ENCODE measurements at places on chromosomes 3 and 15. TPM values are rescaled to one million over a fixed set of nuclear protein-coding genes. Genes with fewer than 3 reads are reported as not detected.

GRCh38 chr3:65020281-65021160 lies 332.7 kb upstream of the ADAMTS9 start:
- no peak for DNase-seq

Gene CCR9
- not detected for total RNA-seq

DNA sequence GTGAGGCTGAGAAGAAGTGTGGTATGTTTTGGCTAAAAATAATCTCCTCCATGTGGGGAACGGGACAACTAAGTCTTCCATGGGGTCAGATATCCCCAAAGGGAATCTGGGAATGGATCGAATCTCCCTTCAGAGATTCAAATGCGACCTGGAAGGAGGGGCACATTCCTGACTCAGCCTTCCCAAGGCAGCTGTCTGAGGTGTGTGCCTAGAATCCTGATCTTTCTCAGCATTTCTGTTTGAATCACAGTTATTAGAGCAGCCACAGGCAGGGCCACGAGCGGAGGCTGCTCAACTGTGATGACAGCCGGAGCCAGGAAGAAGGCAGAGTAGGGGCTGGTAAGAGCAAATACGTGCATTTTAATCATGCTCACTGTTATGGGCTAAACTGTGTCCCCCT lies 135.1 kb downstream of the ADAMTS17 start:
- DNase-seq, result no peak

DNA sequence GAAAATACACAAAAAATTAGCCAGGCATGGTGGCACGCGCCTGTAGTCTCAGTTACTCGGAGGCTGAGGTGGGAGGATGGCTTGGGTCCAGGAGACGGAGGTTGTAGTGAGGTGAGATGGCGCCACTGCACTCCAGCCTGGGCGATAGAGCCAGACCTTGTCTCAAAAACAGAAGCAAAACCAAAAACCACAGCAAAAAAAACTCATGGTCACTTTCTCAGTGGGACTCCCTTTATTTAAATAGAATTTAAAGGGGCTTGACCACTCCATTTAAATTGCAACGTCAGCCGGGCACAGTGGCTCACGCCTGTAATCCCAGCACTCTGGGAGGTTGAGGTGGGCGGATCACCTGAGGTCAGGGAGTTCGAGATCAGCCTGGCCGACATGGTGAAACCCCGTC lies 32.8 kb downstream of the ARHGAP31 start:
- no peak for DNase-seq

GRCh38 chr3:19103510-19103909 lies 44.8 kb upstream of the KCNH8 start:
- DNase-seq, result no peak

DNA sequence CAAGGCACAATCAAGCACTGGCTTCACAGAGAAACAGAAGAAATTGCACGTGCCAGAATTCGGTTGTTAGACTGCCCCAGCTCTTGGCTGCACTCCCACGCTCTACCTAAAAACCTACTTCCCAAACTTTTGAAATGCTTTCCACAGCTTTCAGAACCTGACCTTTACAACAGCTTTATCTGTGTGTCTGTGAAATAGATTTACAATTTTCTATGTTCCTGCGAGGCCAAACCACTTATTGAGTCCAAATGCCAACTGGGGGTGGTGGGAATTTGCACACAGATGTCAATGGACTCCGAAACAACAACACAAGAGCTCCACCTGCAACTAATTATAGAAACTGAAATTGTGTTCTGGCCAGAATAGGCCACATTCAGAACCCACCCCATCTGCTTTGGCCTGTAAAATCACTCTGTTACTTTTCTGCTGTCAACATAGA lies 44.6 kb downstream of the ERC2 start:
- no peak for DNase-seq

DNA sequence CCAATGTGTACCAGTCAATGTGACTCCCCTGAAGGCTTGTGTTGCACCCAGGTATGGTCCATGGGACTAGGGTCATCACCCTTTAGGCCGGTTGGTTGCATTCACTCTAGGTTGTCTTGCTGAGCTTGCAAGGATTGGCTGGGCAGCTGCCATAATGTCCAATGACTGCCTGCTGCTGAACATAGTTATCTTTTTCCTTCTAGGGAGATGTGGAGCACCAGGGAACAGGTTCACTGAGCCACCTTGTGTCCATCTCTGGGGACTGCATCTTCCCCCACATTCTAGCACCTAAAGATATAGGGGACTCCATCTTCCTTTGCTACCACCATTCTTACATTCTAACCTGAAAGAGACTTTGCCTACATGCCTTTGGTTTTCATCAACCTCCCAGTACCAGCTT lies 580.4 kb upstream of the TBL1XR1 start:
- DNase-seq, result peak; percentile 45

DNA sequence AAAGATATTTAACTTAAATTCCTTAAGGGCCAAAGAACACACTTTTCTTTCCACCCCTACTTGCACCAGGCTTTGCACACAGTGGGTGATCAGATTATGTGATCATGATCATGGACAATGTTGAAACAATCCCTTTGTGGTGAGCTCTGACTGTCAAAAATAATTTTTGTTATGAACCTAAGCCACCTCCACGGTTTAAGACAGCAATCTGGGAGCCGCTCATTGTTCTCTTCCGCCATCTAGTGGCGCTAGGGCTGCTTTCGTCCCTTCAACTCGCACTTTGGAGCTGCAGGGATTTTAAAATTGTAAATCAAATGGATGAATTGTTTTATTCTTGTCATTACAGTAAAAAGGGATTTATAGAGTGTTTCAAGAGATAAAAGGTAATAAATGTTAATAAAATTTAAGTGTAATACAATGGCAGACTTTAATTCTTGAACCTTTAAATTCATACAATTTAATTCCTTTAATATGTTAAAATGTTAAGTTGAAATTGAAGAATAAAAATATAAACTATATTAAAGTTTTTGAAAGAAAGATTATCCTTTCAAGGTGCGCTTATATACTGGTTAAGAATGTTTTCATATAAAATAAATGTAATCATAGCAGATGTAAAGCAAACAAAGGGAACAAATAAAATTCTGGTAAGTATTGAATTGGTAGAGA lies 45.3 kb upstream of the ARL6 start:
- peak; percentile 39 for DNase-seq

DNA sequence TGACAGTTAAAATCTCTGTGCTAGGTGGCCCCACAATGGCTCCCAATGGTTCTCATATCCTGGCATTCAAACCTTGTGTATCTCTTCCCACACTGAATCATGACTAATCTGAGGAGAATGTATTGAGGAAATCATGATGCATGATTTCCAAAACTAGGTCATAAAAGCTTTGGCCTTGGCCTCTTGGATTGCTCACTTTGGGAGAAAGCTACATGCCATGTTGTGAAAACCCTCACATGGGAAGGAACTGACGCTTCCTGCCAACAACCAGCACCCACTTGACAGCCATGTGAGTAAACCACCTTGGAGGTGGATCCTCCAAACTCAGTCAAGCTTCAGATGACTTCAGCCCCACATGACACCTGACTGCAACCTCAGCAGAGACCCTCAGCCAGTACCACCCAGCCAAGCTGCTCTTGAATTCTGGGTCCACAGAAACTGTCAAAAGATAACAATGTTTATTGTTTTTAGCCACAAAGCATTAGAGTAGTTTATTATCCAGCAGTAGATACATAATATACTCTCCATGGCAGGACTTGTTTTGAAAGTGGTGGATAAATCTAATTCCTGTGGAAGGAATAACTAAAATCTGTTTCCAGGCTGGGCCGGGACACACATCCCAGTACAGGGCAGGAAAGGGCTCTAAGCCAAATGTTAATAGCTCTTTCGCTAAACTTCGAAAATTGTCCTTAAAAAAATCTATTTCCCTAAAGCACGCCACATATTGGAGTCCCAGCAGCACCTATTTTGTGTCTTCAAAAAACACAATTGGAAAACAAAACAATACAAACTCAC lies 1.0 kb upstream of the ZNF620 start:
- DNase-seq, result peak; percentile 95

Gene SAMD7
- total RNA-seq, result not detected
